Esophagus squamous epithelium (tissue), 5 donors: ENCODE measurements at places on chromosomes 12 and 14.

- no peak for DNase-seq
These were observed 43.4 kb upstream of the PWP1 start for GRCh38 chr12:107642240-107642639.

- no peak for DNase-seq
These were observed 546.6 kb upstream of the TBX3 start for GRCh38 chr12:115230606-115231005.

DNA sequence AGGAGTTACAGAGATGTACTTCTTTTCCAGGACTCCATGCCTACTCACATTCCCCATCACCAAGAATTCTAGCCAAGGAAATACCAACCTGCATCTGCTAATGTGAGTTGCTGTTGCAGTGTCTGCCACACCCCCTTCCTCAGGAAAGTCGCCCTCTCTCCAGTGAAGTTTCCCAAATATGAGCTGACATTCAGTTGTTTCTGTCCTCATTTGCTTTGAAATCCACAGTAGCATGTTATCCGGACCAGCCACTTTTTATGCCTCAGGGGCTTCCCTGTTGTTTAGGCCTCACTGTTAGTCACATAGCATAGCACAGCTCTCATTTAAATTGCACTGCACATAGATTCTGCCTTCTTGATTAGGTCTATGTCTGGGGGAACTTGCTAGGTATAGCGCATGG, 212.4 kb downstream of the EGLN3 start:
- DNase-seq: no peak

DNA sequence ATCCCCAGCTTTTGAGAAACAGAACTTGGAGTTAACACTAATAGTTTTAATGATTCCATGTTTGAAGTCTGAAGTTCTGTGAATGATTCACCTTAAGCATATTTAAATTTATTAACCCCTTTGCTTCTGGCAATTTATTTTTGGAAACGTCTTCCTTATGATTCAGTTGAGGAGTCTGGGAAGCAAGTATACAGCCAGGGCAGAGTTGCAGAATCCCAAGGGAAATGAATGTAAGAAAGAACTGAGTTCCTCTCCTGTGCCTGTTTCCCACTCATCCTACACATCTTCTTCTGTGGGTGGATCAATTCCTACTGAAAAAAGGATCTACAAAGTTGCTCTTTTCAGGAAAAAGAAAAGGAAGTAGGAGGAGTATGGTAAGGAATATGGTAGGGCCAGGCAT, 108.2 kb upstream of the CCDC91 start:
- DNase-seq: no peak

DNA sequence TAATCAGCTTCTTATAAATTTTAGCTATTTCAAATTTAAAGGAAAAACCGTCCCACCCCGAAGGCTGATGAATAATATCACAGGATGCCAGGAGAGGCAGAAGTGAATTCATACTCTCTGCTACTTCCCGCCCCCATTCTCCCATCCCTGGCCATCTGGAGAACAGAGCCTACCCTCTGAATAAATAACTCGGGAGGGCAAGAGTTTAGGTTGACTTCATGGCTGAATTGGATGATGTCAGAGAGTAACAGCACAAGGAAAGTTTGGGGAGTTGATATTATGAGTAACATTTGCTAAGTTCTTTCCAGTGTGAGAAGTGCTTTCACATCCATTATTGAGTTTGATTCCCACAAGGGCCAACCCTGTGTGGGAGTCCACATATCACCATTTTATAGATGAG, 241.6 kb downstream of the EGLN3 start:
- DNase-seq: no peak

DNA sequence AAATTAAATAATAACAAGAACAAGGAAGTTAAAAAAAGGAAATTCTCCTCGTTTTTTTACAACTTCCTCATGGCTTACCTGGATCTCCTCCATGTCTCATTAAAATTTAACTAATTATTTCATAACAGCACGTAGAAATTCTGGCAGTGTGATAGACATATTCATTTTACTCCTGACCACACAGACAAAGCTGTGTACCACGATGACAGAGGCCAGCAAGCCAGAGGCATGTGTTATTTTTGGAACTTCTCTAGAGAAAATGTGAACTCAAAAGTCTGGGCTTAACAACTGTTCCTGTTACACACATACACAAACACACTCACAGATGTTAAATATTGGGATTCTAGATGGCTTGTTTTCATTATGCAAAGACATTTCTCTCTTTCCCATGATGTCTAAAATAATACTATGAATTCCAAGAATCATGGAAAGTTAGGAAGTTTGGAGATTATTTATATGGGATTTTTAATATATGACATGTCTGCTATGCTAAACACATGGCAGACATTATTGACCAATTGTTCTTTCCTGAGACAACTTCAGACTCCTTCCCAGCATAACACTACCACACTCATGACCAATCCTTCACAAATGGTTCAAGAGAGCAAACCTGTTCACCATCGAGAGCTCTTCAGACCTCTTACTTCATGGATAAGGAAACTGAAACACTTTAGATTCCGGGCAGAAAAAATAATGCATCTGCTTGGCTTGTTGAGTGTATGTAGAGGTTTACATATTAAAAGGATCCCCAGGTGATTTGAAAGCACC, 158.7 kb downstream of the DACT1 start:
- no peak for DNase-seq

GRCh38 chr14:53127151-53127550, 26.0 kb downstream of the DDHD1 start:
- no peak for DNase-seq

DNA sequence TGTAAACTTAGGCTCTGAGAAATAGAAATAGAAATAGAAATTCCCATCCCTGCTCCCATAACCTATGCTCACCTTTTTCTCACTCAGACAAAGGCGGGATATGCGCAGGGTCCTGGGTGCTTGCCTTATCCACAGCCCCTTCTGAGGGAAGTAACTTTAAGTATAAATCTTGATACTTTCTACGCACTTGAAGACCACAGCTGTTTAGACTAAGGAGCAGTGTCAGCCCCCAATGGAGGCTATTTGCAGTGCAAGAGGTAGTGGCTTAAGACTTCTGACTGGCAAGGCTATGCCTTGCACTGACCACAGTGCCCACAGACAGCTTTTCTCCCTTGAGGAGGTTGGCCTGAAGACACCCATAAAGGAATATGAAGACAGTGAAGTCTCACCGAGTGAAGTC, 35.2 kb downstream of the ASCL1 start:
- DNase-seq: no peak
